NCI-H1105 treated with DMSO at 0.1 percent for 48 hours (cell line): ENCODE measurements at places on chromosomes 3 and 15.

DNA sequence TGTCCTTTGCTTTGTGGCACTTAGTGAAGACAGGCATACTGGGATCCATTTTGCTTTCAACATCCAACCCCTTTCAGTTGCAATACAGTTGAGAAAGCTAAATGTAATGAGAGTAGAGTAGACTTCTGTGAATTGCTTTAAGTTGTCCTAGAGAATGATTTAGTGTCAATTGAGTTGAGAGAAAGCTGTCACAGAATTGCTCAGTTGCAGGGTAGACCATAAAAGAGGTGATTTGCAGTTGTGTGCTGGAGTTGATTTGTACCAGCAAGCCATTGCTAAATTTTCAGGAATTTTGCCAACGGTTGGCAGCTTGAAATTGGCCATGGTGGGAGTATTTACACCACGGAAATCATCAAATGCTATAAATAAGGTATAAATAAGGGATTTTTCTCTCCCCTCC lies 2.2 kb downstream of the ABHD5 start:
- no peak for DNase-seq

DNA sequence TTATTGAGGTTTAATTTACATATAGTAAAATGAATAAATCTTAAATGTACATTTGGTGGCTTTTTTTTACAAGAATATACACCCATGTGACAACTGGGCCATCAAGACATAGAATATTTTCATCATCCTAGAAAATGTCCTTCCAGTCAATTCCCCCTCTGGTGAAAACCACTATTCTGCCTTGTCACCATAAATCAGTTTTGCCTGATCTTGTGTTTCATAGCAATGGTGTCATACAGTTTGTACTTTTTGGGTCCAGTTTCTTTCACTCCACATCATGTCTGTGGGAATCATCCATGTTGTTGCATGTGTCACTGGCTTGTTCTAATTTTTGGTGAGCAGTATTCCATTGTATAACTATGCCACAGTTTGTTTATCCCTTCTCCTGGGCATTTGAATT lies 133.1 kb downstream of the PDCD6IP start:
- no peak for DNase-seq

- no peak for DNase-seq
Measured at GRCh38 chr3:190371152-190371551, 16.8 kb upstream of the CLDN16 start.

DNA sequence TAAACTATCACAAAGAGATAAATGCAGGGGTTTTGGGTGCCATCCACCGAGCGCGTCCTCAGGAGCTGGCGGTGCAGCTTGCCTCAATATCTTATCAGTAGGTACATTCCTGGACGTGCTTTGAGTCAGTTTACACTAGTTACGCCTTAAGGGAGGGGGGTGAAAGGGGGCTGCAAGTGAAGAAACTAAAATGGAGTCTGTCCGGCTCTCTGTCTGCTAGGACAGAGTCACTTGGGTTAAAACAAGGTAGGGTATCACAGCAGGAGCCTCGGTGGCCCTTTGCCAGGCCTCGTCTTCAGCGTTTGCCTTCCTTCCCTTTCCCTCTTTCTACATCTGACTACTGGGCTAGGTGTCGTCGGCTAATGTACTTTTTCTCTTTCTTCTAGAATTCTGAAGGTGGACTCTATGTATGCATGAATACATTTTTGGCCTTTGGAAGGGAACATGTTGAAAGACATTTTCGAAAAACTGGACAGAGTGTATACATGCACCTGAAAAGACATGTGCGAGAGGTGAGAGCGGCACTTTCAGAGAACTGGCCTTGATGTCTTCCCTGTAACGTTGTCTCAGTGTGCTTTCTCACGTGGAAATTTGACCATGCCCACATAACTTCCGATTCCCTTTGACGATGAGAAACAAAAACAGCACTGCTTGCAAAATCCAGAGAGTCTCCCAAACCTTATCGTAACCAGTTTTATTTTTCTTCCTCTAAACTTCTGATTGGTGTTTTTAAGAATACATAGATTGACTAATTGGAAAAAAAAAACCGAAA lies 28.8 kb downstream of the USP13 start:
- no peak for DNase-seq

- DNase-seq = peak; percentile 70
Measured at GRCh38 chr3:172918165-172918564, 167.6 kb downstream of the ECT2 start.
